ENCODE measurements at places on chromosomes 1 and 21. TPM values are rescaled to one million over a fixed set of nuclear protein-coding genes. Genes with fewer than 3 reads are reported as not detected.

Gene HAO2
- total RNA-seq = not detected

Gene CCDC27
- total RNA-seq = not detected

Gene OR2L3
- not detected for total RNA-seq

Gene AQP10
- not detected for total RNA-seq

Gene TMIGD3
- not detected for total RNA-seq

Gene OR2T2
- not detected for total RNA-seq

Gene S100A7
- total RNA-seq = not detected

Gene CASZ1
- total RNA-seq = 1.1 TPM

Gene GFI1
- total RNA-seq = 0.38 TPM

Gene C1orf167
- total RNA-seq = not detected

Gene PM20D1
- not detected for total RNA-seq

Gene TPTE
- 1.2 TPM for total RNA-seq

Gene WDR64
- total RNA-seq = not detected

Gene RUNX3
- not detected for total RNA-seq

Gene UTS2
- not detected for total RNA-seq

Gene KPRP
- total RNA-seq = not detected

Gene DCST2
- not detected for total RNA-seq

Gene UMODL1
- total RNA-seq = not detected

Gene PLPP3
- total RNA-seq = 2.8 TPM

Gene PADI1
- 1.7 TPM for total RNA-seq

Gene APCS
- not detected for total RNA-seq

All from A172 (cell line).